ENCODE measurements at places on chromosomes 2 and 18. TPM values are rescaled to one million over a fixed set of nuclear protein-coding genes. Genes with fewer than 3 reads are reported as not detected.

Gene SKOR2
- not detected for polyA plus RNA-seq

Gene HK2
- 0.90 TPM for polyA plus RNA-seq

Gene AMER3
- polyA plus RNA-seq, result 19.2 TPM

Gene TCF7L1
- 0.14 TPM for polyA plus RNA-seq

Gene ALK
- polyA plus RNA-seq, result 10.1 TPM

Gene LRRTM1
- 0.86 TPM for polyA plus RNA-seq

Gene CTNNA2
- polyA plus RNA-seq, result 184 TPM

Data from neural cell (in vitro differentiated cells).